ENCODE measurements at places on chromosomes 11 and 22. TPM values are rescaled to one million over a fixed set of nuclear protein-coding genes. Genes with fewer than 3 reads are reported as not detected.
A peak's percentile ranks its signal among the peaks of the same experiment; 100 is the strongest.

DNA sequence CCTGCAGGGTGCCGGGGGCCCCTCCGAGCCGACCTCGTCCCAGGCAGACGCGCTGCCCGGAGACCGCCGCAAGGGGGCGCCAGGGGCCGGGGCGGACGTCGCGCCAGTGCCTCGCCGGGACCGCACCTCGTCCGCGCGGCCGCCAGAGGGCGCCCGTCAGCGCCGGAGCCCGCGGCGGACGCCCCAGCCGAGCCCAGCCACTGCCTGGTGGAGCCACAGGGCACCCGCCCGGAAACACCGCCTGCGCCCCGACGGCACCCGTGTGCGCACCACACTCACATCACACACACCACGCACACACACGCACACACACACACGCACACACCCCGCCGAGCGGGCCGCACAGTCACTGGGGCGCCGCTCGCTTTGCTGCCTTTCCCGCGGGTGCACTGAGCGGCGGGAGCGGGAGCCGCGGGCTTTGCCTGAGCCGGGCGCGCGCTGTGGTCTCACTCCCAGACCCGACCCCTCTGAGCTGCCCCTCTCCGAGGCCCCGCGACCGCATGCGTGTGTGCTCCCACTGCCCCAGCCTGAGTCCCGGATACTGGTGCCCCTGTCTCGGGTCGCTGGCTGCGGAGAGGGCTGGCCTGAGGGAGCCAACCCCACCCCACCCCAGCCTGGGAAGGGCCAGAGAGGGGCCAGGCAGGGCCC lies 449.3 kb downstream of the OPCML start:
- H3K4me1 ChIP-seq, result no peaks in the 10 kb centered on the region
- H3K27ac ChIP-seq, result no peak overlapping the region
- peak overlapping the region; percentile 55 for H3K4me3 ChIP-seq
- peaks cover 2% of the 10 kb centered on the region for H3K27me3 ChIP-seq
- peak; percentile 17 for DNase-seq
- no peaks in the 10 kb centered on the region for H3K36me3 ChIP-seq

DNA sequence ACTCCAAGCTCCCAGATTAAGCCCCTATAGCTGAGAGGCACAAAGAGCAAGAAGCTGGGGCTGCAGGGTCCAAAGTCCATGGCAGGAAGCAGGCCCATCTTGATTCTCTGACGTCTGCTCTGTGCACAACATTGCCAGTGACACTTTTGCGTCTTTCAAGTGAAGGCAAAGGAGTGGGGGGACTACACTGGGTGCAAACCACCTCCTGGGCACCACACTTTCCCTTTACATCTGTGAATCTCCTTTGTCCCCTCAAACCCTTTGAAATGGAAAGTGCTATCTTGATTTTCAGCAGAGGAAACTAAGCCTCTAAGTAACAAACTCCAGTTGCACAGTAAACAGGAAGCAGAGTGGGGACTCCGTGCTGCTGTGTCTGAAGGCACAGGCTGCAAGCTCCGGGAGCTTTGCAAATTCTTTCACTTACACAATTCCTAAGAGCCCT lies 428.0 kb downstream of the LARGE1 start:
- H3K4me1 ChIP-seq, result peaks cover 2% of the 10 kb centered on the region
- no peak overlapping the region for H3K4me3 ChIP-seq
- DNase-seq, result no peak
- H3K27ac ChIP-seq, result no peak overlapping the region

DNA sequence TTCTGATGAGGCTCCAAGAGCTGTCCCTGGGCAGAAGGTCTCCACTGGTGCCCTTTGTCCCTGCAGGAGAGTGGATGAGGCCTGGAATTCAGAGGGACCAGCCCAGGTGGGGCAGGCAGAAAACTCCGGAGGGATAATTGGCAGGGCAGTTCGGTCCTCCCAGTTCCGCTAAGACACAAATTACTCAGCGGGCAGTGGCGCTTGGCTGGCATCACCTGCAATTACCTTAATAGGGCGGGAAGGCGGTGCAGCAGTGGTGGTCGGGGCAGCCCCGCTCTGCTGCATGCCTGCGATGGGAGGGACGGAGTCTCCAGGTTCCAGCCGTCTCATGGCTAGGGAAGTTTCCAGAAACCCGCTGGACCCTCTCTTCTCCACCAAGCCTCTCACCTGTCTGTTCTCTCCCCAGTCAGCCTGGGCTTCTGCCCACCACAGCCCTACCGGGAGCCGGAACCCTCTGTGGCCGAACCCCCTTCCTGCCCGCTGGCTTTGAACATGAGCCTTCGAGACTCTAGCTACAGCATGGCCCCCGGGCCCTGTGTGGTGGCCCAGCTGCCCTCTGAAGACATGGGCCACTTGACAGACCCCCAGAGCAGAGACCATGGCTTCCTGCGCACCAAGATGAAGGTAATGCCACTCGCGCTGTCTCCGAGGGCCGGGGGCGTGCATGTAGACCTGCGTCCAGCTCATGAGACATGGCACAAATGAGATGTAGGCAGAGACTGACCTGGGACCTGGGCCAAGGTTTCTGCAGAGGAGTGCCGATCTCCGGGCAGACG lies 7.0 kb downstream of the OVOL1 start:
- H3K27me3 ChIP-seq, result peaks cover 75% of the 10 kb centered on the region
- peaks cover 5% of the 10 kb centered on the region for H3K4me1 ChIP-seq
- H3K36me3 ChIP-seq, result no peaks in the 10 kb centered on the region
- H3K27ac ChIP-seq, result no peak overlapping the region

DNA sequence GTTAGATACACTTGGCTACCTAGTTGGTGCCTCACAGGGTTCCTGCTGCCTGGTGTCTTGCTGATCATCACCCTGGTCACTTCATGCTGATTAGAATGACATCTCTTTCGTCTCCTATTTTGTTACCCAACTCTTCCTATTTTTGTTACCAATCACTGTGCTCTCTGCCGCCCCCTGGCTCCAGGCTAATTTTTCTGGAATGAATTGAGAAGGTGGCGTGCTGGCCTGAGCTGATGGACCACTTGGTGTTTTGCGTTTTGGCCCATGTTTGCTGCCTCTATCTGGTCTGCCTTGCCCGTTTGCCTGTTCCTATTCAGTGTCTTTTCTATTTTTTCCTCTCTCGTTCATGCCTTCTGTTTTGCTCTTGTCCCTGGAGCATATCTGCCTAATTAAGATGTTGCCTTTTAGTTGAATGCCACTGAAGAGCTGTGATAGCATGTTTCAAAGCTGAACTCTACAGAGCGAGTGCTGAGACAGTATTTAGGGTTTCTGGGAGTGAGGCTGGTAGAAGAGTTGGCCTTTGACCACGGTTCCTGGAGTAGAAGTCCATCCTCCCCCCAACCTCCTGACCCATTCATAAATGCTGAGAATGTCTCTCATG lies 5.9 kb upstream of the ATF4 start:
- H3K27ac ChIP-seq, result no peak overlapping the region
- no peak overlapping the region for H3K4me3 ChIP-seq
- peaks cover 4% of the 10 kb centered on the region for H3K4me1 ChIP-seq
- H3K36me3 ChIP-seq, result peaks cover 46% of the 10 kb centered on the region
- DNase-seq, result peak; percentile 34

The ACTN3 gene
- polyA plus RNA-seq, result 0.06 TPM

The MN1 gene
- polyA plus RNA-seq, result 1.9 TPM

Measured in IMR-90 (cell line).